ENCODE measurements at places on chromosomes 1 and 21.

DNA sequence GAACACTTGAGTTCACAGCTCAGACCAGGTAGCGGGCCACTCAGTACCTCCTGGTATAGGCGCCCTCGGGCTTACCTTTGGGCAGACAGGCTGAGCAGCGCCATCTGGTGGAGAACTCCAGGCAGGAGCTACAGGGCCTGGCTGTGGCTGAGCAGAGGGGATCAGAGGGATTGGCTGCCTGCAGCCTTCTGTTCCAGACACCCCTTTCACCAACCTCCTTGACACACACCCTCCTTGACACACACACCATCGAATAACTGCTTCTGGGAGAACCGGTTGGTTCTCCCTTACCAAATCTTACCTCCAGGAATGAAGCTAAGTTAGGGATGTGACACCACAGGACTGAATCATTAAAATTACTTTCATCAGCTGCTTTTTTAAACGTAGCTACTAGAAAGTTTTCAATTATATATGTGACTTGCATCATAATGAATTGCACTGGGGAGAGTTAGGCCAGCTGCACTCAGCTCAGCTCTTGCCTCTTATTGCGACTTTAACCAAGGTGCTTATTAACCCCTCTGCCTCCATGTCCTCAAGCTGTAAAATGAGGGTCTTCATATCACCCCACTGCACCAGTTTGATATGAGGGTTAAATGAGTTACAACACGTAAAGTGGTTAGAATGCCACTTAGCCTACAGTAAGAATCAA, 6.6 kb downstream of the LIN28A start:
- DNase-seq: peak; percentile 87

GRCh38 chr1:234258071-234258470, 115.2 kb upstream of the COA6 start:
- DNase-seq: no peak

DNA sequence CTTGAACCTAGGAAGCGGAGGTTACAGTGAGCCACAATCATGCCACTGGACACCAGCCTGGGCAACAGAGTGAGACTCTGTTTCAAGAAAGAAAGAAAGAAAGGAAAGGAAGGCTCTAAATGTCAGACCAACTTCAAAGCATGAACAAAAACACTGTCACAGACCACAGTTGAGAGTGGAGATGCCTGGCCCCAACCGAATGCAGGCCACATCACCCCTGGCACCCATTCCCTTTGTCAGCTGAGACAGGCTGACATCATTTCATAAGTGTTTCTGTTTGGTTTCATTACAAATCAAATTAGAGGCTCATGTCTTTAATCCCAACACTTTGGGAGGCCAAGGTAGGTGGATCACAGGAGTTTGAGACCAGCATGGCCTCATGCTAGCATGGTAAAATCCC, 28.6 kb upstream of the NADK start:
- no peak for DNase-seq

GRCh38 chr1:66563941-66564630, 30.1 kb downstream of the SGIP1 start:
- DNase-seq: no peak

DNA sequence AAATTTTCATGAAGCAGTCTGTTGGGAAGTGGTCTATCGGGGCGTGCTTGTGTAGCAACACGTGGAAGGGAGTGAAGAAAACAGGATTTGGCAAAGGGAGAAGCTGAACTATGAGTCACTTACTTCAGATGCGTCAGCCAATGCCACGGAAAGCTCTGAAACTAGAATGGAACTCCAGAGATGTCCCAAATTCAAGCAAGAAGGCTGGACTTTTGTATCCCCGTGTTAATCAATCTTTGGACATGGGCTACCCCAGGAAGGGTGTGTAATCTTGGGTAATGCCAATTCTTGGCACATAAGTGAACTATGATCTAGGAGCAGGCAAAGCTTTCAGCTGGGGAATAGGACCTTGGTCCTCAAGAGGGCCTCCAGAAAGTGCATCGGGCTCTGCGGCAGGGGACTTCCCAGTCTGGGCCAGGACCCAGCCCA, 102.6 kb downstream of the ADSS2 start:
- no peak for DNase-seq

DNA sequence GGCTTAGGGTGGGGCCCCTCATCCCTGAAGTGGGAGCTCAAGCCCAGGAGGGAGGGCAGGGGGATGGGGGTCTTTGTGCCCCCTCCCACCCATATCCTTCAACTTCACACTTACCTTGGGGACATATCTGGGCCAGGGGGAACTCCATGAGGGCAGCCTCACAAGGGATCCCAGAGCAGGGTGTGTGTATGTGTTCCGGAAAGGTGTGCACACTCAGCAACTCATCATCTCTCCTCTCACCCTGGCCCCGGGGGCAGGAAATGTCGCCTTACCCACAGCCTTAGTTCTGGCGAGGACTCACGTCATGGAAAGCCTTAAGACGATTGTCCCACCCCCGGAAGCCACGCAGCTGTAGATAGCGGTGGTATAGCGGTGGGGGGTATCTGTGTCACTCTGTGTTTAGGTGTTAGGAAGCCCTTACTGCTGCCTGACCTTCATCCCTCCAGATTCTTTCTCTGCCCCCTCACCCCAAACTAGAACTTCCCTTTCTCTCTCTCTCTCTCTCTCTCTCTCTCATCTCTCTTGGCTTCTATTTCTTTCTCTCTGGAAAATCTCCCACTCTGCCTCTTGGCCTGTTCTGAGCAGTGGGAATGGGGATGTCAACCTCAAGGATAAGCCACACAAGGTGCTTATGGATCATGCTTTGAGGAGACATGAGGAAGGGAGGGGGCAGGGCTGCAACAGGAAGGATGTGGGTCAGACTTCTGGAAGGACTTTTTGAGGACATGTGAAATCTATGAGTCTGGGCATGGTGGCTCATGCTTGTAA, at the start of gene SH2D2A:
TSS of gene SH2D2A (minus strand) at position 288 of the 768 bp plus-strand sequence. CDS start at position 148, 140 bp downstream.
- DNase-seq: peak; percentile 84

- DNase-seq: no peak
Measured at GRCh38 chr1:183898001-183898396, 93.1 kb downstream of the RGL1 start.

- no peak for DNase-seq
Measured at GRCh38 chr1:116490588-116490987, 80.2 kb downstream of the CD58 start.

DNA sequence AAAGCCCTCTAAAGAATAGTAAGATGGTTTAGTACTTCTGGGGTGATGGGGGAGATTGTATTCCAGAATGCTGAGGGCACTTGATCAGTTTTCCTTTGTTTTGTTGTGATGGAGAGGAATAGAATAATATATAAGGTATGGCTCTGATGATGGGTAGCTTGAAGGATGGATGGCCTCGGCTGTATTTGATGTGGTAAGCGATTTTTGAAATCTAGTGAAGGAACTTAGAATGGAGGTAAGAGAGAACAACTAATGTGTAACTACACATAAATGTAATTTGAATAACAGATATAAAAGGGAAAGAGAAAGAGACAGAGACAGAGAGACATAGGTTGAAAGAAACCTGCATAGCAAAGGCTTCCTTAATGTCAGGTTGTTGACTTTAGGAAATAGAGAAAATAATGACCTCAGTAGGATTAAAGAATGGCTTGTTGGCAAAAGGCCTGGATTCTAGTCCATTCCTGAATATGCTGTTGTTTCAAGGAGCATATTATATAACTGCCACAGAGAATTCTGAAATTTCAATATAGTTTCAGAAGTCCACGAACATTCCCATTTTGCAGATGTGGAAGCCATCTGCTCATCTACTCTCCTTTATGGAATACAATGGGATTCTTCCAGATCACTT, 58.7 kb downstream of the NIBAN1 start:
- DNase-seq: no peak

DNA sequence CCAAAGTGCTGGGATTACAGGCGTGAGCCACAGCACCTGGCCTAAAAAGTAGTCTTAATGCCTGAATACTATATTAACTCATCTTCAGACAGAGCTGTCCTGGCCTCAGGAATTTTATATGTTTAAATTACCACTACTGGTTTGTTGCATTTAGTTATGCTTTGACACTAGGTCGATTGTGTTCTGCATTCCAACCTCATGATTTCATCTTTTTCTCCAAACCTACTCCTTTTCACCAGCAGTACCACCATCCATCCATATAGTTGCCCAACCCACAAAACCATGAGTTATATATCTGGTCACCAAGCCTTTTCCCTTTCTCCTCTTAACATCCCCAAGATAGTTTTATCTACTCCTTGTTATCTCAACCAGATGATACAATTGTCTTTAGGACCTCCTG, 22.6 kb downstream of the FMO5 start:
- DNase-seq: no peak

DNA sequence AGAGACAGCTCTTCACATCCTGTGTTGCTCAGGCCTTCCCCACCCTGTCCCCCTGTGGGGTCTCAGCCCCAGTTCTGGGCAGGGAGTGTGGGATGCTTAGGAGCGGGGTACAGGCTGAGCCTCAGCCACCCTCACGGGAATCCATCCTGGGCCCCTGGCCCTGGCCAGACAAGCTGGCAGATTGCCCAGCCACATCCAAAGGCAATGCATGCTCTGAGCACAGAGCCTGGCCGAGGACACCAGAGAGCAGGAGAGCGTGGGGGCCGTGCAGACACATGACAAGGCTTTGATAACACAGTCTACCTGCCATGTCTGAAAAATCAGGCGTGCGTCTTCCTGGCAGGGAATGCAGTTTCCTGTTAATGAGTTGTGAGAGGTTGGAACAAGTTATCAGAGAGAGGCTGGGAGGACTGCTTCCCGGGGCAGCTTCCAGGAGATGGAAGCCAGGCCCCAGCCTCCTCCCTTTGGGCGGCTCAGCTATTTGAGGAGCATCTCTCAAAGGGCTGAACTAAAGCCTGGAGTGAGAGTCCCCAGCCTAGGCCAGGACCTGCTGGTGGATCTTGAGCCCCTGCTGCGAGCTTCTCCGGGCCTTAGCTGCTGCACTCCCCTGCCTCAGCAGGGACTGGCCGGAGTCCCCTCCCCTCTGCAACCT, 72.2 kb upstream of the SELENON start:
- no peak for DNase-seq

All from activated CD4-positive, CD25-positive, alpha-beta regulatory T cell treated with anti-CD3 and anti-CD28 coated beads, Interleukin-2, amount 50 U/mL, for 72 hours (primary cell).